ENCODE measurements at places on chromosomes 1 and 21.
A peak's percentile ranks its signal among the peaks of the same experiment; 100 is the strongest.

GRCh38 chr1:13823126-13823880 is 123.3 kb downstream of the PRDM2 start:
- no peak for DNase-seq

GRCh38 chr1:30106125-30106524 is 617.3 kb downstream of the MATN1 start:
- no peak for DNase-seq

GRCh38 chr1:59215766-59216291 is 81.1 kb upstream of the FGGY start:
- no peak for DNase-seq

DNA sequence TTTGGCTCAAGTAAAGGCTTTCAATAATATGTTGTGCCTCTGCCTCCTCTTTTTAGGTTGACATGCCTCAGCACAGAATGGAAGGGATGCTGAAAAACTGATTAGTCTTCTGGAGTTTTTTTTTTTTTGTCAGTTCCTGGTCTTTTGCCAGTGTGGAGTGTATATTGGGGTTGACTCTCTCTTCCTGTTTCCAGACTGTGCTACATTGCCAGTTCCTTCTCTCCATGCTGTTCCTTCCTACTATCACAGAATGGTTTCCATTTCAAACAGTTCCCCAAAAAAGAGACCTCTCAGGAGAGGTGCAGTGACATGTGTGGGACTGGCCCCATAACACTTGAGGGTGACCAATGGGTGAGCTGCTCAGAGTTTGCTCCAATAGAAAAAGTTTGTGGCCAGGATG is 101.7 kb upstream of the ETV3 start:
- no peak for DNase-seq

GRCh38 chr21:39913706-39914305 is 46.6 kb downstream of the PCP4 start:
- DNase-seq, result no peak

GRCh38 chr1:213761845-213762407 is 225.8 kb upstream of the PROX1 start:
- peak; percentile 2 for DNase-seq

GRCh38 chr1:65703853-65704252 is 88.8 kb upstream of the PDE4B start:
- no peak for DNase-seq

GRCh38 chr1:94056171-94056570 is 64.8 kb downstream of the ABCA4 start:
- no peak for DNase-seq

DNA sequence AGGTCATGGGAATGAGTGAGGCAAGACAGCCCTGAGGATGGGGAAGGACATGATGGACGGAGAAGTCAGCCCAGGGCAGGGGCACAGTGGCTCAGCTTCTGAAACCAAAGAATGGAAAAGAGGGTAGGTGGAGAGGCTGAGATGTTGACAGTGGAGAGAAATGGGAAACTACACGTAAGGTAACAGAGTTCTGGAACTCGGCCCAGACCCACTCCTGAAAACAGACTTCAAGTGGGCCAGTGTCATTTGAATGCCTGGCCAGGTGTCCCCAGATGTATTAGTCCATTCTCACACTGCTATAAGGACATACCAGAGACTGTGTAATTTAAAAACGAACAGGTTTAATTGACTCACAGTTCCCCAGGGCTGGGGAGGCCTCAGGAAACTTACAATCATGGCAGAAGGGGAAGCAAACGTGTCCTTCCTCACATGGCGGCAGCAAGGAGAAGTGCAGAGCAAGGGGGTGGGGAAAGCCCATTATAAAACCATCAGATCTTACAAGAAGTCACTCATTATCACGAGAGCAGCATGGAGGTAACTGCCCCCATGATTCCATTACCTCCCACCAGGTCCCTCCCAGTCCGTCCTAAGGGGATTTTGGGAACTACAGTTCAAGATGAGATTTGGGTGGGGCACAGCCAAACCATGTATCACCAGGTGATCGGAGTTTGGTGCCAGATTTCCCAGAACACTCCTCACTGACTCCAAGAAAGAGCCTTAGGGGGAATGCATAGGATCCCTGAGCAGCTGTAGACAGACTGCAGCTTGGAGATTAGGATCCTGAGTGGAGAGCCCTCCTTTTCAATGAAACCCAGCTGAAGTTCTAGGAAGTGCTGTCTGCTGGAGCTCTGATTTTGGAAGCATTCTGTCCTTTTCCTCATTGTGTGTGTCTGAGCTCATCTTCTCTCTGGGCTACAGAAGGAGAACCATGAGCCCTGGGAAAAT is 40.3 kb downstream of the FHAD1 start:
- DNase-seq, result no peak

DNA sequence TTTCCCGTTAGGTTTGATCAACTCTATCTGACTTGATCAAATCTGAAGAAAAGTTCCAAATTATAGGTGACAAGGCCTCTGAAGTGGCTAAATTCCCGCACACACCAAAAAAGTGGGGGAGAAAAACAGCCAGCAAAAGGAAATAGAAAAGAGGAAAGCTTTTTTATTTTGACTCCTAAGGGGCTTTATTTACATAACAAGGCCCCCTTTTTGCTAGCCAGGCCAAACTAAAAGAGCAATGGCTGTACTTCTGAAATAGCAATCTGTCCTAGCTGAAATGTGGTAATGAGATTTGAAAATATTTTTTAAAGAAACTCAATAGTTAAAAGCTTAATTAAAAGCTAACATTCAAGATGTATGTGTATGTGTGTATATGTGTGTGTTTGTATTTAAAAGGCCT is 311.5 kb upstream of the POGK start:
- DNase-seq, result no peak

- DNase-seq, result no peak
Measured at GRCh38 chr1:56216218-56216617, 363.1 kb downstream of the PLPP3 start.

- no peak for DNase-seq
Measured at GRCh38 chr1:87806379-87807094, 477.9 kb downstream of the LMO4 start.

DNA sequence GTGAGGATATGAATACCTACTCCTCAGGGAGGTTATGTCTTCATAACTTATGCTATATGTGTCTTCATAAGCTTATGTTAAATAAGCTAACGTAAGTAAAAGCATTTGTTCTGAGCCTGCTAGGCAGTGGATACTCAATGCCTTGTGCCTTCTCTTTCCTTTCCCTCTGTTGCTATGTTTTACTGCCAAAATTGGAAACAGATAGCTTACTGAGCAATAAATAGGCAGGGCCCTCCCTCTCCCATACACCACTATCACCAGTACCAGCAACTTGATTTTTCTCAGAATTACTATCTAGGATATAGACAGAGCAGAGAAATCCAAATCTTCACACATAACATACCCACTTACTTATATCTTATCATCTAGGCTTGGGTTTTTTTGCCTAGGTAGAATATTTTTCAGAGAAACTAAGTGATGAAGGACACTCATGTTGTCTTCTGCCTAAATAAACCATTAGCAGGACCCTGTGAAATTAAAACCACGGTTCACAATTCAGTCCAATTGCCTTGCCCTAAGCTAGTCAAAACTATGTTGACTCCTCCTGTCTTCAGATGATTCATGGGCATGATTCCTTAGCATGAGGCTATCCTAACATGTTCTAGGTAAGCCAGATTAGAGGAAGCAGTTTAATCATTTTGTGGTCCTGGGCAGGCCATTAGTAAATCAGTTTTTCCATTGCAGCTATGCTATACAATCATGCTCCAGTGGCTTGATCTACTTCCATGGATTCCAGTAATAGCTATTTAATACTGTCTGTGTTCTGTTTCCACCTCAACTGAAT is 15.9 kb upstream of the LRRC8C start:
- no peak for DNase-seq

DNA sequence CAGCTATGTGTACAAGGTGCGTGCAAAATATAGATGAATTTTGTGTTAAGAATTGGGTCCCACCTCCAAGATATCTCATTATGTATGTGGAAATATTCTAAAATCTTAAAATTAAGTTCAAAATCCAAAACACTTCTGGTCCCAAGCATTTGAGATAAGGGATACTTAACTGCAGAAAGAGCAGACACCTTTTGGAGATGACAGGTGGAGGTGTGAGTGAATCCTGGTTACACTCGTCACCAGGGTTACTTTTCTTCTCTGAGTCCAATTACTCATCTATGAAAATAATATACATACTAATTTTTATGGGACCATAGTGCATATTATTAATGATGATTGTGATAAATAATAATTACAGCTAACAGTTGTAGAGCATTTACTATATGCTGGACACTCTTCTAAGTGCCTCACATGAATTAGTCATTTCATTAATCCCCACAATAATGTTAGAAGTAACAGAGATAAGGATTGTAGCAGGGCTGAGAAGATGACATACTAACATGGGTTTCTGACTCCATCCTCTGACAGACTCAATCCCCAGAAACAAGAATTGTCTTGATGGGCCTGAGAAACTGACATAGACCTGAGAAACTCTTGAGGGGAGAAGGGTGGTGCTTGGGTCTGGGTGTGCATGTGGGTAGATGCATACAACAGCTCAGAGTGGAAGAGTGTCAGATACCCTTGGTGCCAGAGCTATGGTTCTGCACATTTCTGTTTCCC is 8.3 kb upstream of the FASLG start:
- DNase-seq, result no peak

GRCh38 chr1:231383159-231383860 is 38.8 kb downstream of the EGLN1 start:
- DNase-seq, result no peak
